ENCODE measurements at places on chromosomes 7 and 10.

DNA sequence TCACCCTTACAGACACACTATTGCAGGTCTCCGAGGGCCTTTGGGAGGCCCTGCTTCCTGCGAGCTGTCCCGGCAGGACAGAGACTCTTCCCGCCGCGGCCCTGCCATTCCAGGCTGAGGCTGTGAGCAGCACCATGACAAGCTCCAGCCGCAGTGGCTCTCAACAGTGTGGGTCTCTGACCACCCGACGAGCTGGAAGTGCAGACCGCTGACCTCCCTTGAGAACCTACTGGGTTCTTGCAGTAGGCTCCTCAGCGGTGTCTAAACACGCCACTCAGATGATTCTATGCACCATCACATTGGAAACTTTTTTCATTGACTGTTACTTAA lies 303.4 kb downstream of the WDR37 start:
- no peak for DNase-seq

- DNase-seq: no peak
Observed at GRCh38 chr10:12716042-12716441, 285.5 kb downstream of the CCDC3 start.

DNA sequence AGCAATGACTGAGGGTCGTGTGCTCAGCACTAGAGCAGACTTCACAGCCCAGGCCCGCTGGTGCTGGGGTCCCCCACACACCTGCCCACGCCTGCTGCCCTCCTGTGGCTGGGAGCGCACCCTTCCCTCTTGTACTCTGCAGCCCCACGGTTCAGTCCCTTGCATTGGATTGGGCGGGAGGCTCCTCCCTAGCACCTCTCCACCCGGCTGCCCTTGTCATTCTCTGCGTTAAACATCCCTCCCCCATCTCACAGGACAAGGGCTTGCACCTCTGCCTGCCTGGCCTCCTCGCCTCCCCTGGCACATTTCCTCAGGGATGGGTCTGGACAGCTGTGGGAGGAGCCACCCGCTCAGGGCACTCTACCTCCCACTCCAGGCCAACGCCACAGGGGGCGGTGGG lies 68.6 kb downstream of the ALOX5 start:
- DNase-seq: no peak

DNA sequence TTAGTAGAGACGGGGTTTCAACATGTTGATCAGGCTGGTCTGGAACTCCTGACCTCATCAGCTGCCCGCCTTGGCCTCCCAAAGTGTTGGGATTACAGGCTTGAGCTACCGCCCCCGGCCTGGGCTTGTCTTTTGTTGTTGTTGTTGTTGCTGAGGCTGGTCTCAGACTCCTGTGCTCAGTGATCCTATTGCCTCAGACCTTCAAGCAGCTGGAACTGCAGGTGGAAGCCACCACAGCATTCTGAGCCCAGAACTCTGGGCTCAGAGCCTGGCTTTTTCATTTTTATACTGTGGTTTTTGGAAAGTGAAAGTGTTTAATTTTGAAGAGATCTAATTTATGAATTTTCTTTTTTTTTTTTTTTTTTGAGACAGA lies 16.2 kb upstream of the DNAJB6 start:
- DNase-seq: no peak

- DNase-seq: no peak
Observed at GRCh38 chr10:2475711-2476217, 591.6 kb upstream of the PFKP start.

DNA sequence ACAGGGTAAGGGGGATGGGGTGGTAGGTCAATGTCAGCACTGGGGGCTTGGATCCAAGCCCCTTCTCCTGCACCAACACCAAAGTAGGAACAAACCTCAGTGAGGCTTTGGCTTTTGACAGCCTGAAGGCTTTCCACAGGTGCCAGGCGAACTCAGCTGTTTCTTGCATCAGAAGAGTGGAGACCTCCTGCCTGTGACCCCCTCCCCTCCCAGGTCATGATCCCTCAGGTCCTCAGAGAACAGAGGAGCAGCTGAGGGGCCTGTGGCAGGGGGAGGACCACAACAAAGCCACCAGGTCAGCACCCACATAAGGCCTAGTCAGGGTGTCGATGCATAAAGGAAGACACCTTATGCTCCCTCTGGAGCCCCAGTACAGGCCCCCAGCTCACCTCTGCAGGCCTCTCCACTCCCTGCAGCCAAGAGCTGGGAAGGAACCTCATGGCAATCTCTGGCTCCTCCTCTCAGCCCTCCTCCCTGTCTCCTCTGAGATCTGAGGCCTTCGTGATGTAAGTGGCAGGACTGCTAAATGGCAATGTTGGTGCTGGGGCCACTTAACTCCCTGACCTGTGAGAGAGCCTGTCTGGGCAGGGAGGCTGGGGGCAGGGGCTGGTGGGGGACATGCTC lies 19.1 kb upstream of the PRRT4 start:
- no peak for DNase-seq

GRCh38 chr7:132532281-132532680 lies 44.0 kb downstream of the PLXNA4 start:
- DNase-seq: no peak

DNA sequence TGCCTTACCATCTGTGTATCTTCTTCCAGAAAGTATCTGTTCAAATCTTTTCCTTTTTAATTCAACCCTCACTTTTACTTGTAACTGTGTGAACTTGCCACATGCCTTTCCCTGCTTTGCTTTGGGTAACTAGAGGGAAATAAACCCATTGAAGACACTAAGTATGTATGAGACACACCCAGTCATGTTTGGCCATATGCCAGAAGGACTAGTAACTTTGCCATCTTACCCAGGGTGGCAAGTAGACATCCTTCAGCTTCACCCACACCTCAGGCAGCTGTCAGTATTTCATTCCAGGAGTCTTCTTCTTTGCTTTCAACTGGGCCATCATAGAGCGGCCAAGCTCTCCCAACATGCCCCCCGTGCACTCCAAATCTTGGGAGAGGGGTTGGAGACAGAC lies 323.1 kb downstream of the TNS3 start:
- DNase-seq: no peak

DNA sequence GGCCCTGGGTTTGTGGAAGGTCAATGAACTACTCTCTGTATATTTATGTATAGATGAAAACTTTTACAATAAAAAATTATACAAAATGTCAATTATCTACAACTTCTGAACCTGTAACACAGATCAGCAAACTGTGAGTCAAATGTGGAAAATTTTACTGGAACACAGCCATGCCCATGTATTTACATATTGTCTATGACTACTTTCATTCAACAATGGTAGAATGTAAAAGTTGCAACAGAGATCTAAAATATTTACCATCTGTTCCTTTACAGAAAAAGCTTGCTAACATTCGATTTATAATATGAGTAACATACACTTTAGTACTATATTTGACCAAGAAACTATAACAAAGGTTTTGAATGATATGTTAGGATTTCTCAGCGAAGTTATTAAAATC lies 481.6 kb downstream of the PARD3 start:
- no peak for DNase-seq

GRCh38 chr7:95433952-95434556 lies 774 bp downstream of the PON2 start:
- DNase-seq: no peak

GRCh38 chr7:154911862-154912455 lies 91.0 kb downstream of the PAXIP1 start:
- no peak for DNase-seq

DNA sequence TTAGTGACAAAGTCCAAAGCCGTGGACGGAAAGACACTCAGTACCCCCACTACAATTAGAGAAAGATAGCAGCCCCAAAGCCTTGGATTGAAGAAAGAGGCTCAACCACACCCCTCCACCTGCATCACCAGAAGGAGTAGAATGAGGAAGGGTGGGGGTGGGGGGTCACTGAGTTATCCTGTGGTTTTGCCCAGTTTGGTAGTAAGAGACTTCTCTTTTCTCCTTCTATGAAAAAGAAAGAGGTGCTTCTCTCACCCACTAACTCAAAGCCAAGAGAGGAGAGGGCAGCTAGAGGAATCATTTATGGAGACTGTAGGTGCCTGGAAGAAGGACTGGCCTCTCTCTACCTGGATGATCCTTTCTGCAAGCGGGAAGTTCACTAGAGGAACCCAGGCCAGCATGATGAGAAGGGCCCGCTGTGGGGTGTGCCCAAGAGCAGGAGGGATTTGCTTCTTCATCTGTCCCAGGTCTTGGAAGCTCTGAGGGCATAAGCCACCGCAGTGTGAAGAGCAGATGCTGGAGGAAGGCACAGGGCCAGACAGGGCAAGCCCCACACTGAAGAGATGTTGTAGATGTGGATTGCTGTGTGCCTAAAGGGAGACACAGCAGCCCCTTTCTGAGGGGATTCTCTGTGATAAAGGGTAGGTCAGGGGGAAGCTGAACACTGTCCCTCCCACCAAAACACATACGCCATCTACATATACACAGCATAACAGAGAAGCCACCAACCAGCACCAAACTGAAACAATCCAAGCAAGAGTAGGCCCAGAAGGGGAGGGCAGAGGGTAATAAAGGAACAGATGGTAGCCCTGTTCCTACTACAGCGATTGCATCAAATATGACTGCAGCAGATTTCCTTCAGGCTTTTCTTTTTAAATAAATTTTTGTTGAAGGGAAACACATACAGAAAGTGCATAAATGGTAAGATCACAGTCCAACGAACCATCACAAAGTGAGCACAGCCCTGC lies 25.8 kb upstream of the LANCL2 start:
- no peak for DNase-seq

DNA sequence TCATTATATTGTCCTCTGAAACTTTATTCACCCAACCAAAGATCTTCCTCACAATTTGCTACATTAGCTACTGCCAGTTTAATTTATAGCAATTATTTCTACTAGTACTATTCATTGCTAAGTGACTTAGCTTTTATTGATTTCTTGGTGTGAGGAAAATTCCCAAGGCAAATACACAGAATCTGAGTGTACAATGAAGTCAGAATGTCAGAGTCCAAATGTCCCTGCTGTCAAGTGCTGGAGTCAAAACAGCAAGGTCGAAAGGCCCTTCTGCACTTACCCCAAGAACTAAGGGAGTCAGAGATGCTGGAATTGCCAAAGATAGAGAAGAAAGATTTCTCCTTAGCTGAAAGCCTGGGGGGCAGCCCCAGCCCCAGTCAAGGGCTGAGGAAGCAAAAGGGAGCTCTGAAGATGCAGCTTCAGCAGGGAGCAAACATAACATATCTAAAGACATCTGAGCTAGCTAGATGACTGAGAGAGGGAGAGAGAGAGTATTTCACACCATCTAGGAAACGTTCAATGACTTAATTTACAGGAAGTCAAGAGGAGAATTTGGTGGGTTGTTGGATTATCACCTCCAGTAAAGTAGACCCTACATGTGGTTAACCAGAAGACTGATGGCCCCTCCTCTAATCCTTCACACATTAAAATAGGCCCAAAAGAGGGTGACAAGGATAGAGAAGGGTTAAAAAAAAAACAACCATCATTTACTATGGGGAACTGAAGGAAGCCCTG lies 36.6 kb upstream of the SAMD8 start:
- no peak for DNase-seq

GRCh38 chr10:96341219-96342182 lies 17.3 kb downstream of the OPALIN start:
- DNase-seq: no peak

DNA sequence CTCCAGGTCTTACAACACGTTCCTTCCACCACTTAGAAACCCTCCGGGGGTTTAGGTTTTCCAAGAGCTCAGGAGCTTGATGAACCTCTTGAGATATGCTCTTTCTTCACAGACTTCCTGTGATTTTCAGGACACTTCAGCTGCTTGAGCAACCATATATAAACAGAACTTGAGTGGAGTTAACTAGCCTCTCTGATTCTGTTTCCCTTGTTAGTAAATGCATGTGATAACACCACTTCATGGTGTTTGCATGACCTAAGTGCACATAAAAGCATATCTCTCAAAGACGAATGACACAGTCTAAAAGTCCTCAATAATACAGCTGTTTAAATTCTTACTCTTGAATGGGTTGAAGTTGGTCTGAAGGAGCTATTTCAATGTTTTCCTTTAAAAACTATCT lies 9.9 kb downstream of the PRR15 start:
- no peak for DNase-seq

GRCh38 chr10:5606864-5607263 lies 59.5 kb downstream of the ASB13 start:
- DNase-seq: no peak

- DNase-seq: no peak
Observed at GRCh38 chr10:5656737-5657579, 9.4 kb downstream of the ASB13 start.

DNA sequence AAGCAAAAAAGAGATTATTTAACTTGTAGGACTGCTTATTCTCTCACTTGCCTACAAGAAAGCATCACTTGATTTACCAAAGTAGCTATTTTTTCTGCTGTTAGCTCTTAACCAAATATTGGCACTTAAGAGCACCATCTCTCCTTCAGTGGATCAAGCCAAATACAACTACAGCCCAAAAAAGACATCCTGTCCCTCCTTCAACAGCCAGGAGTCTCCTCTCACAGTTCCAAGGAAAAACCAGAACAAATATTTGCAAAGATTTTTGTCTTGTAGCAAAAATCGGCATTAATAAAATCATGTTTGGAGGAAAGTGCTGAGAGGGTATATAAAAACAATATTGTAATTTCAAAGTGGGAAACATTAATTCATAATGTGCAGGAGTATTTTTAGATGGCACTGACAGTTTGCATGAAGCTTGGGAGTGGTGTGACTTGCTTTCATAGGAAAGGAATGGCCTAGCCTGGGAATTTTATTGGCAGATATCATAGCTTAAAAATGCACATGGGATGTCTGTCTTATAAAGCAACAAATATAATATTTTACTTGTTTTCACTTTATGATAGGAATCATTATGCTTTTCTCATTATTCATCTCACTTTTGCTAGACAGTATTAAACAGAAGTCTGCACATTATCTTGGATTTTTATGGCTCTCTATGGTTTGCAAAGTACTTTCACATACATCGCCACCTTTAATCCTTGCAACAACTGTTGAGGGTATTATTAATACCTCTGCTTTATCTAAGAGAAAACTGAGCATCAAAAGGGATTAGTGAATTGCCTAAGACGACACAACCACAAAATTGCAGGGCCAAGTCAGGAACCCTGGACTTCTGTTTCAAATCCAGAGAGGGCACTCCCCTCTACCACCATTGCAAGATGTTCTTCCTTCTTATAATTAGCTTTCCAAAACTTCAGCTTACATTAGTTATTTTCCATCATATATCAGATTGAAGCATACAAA lies 103.5 kb downstream of the AGMO start:
- no peak for DNase-seq

- no peak for DNase-seq
Observed at GRCh38 chr7:109997837-109998236, 1093.1 kb upstream of the LRRN3 start.
